ENCODE measurements at places on chromosomes 12 and 14.

- no peak for DNase-seq
Measured at GRCh38 chr12:125314051-125314755, 249.0 kb downstream of the AACS start.

DNA sequence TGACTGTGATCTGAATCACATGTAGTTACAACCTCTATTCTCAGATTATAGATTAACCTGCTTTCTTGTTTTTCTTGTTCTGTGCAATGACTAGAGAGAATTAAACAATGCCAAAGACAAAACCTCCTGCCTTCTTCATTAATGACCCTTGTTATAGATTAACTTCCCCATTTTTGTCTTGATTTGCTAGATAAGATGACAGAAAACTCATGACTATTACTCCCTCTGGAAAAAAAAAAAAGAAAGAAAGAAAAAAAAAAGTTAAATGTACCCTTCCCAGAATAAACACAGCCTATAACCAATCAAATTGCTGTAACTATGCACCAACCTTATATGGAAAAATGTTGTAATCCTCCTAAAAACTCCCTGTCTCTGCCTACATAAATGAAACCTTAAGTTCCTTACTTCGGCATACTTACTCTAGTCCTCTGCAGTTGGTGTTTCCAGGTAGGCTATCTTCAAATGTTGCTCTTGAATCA is 41.1 kb upstream of the PCED1B start:
- DNase-seq, result no peak

DNA sequence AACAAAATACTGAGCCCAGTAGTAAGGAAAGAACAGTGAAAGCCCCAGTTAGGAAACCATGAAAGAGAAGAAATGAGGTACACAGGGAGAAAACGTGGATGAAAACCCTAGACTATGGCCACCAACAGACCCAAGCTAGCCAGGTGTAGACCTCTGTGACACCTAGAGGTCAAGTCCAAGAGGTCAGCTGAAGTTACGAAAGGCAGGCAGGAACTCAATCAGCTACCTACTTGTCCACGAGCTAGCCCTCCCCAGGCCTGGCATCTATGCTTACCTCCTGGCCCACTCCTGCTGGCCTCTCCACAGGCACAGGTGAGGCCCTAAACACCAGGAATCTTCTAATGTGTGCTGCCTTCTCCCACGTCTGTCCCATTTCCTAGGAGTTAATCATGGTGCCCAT is 48.7 kb downstream of the DPF3 start:
- no peak for DNase-seq

- DNase-seq, result peak; percentile 56
Measured at GRCh38 chr12:27780612-27781408, 774 bp upstream of the MANSC4 start.

GRCh38 chr12:106415134-106415533 is 57.6 kb downstream of the POLR3B start:
- peak; percentile 91 for DNase-seq

DNA sequence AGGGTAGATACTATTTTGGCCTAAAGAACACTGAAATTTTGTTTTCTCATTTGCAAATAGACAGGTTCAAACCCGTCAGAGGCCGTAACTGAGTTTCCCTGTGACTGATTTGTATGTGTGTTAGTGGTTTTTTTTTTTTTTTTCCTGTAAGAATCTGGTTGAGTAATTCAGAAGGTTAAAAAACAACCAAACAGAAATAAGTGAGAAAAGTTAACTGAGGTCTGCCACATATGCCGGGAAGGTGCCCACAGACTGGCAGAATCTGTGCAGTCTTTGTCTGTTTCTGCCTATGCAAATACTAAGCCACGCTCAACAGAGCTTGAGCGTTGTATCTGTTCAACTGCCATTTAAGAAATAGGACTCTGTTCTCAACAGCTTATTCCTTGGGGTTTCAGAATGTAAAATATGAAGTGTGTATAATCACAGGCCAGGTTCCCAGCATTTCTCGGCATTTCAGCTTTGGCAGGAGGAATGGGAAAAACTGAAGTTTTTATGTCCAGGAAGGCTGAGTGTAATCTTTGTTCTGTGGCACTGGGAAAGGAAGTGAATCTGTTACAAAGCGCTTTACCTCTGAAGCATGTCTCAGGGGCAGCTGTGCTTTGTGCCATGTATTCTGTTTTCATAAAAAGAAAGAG is 181.9 kb downstream of the PRKCH start:
- no peak for DNase-seq

GRCh38 chr12:121975021-121975420 is 46.7 kb upstream of the BCL7A start:
- no peak for DNase-seq

- DNase-seq, result no peak
Measured at GRCh38 chr12:55663391-55663790, 26.7 kb downstream of the OR10P1 start.

GRCh38 chr12:11963841-11964471 is 106.8 kb upstream of the BCL2L14 start:
- no peak for DNase-seq

DNA sequence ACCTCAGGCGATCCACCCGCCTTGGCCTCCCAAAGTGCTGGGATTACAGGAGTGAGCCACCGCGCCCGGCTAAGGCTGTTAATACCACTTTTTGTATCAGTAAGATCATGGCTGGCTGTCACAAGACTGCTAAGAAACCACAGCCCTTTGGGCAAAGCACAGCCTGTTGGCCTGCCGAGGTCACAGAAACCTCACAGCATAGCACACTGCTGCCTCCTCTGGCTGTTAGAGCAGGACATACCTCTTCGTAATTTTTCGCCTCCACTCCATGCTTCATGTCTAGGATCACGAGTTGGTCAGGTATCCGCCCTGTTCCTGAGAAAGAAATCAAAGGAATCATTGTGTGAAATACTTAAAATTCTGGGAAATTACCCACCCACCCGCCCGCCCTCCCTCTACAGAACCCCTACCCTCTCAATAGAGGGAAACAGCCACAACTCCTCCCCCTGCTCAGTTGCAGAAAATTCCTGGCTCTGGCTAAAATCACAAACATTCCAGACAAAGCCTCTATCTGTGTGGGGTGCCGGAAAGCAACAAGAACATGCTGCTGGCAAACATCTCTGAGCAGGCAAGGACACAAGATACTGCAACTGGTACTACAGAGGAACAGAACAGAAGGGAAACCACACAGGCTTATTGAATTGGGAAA is 20.7 kb upstream of the NEK9 start:
- peak; percentile 45 for DNase-seq

- peak; percentile 60 for DNase-seq
Measured at GRCh38 chr12:92075425-92075914, 70.2 kb downstream of the BTG1 start.

- DNase-seq, result no peak
Measured at GRCh38 chr12:47360771-47361388, 281.1 kb upstream of the AMIGO2 start.

DNA sequence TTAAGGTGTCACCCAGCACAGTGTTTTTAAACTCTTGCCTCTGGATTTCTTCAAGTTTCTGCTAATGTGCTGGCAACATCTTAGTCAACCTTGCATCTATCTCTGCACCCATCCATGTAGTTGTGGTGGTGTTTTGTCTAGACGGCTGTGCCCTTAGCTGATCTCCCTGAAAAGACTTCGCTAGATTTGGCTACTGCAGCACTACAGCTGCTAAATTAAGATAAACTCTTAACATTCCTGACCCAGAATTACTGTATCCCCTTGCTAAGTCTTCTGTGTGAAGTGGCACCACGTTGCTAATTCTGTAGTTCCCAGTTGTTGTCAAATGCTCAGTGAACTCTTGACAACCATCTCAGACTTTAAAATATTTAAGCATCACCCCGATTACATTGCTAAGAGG is 66.8 kb downstream of the SRGAP1 start:
- DNase-seq, result no peak

GRCh38 chr14:101073598-101073965 is 170.1 kb upstream of the RTL1 start:
- DNase-seq, result no peak

- DNase-seq, result no peak
Measured at GRCh38 chr14:89418976-89419375, 1.9 kb upstream of the FOXN3 start.

DNA sequence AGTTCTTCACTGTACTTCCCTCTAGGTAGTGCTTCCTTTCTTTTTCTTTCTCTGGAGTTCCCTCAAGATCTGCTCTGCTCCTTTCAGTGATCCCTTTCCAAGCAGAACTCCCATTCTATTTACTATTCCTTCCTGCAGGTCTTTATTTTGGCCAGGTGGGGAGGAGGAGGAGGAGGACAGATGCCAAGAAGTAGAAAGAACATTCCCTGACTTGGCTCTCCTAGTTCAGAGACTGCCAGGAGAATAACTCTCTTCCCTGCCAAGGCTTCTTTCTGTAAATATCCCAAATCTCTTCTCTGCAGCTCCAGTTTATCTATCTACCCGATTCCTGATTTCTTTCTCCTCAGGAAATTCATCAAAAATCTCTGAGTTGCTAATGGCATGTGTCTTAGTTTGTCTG is 229.6 kb upstream of the TMEM260 start:
- no peak for DNase-seq

DNA sequence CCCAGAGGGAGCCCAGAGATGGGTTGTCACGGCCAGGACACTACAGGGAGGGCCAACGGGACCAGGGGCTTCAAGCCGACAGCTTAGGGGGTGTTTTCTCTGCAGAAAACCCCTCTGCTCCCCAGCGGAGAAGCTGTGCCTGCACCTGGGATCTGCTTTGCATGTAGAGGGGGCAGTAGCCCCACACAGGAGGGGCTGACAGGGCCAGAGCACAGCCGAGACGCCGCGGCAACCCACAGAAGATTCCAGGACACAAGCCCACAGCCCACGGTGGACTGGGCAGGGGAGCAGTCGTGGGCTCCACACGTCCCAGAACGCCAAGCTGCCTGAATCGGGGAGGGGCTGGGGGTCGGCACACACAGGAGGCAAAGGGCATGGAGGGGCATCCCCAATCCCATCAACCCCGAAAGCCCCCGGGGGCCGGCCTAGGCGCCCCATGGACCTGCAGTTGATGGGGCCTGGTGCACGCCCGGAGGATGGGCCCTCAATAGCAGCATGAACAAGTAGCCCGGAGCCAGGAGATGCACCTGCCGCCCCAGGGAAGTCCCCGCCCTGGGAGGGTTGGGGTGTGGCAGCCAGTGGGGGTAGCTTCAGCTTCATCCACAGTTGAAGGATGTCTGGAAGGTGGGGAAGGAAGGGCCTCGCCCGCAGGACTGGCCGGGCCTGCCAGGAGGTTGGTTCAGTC is 30.5 kb upstream of the TMEM179 start:
- no peak for DNase-seq

- no peak for DNase-seq
Measured at GRCh38 chr14:58353516-58354299, 42.0 kb upstream of the TOMM20L start.

DNA sequence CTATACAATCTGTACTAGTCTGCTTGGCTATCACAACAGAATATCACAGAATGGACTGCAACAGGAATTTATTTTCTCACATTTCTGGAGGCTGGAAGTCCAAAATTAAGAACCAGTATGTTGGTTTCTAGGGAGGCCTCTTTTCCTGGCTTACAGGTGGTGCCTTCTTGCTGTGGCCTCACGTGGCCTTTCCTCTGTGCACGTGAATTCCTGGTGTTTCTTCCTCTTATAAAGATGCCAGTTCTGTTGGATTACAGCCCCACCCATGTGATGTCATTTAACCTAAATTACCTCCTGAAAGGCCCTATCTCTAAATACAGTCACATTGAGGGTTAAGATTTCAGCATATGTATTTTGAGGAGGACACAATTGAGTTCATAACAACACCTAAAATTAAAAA is 32.1 kb upstream of the C2CD5 start:
- DNase-seq, result no peak

- peak; percentile 99 for DNase-seq
Measured at GRCh38 chr12:13205809-13206559, 9.5 kb downstream of the EMP1 start.

GRCh38 chr12:9753498-9753897 is 7.2 kb downstream of the CD69 start:
- DNase-seq, result no peak

GRCh38 chr14:20657216-20658211 is 16.0 kb upstream of the OR6S1 start:
- DNase-seq, result no peak

- DNase-seq, result no peak
Measured at GRCh38 chr12:7100239-7100638, 8.0 kb upstream of the C1R start.

- DNase-seq, result no peak
Measured at GRCh38 chr12:124920353-124920935, 6.0 kb upstream of the UBC start.

- no peak for DNase-seq
Measured at GRCh38 chr12:39618701-39619100, 902 bp downstream of the ABCD2 start.

- no peak for DNase-seq
Measured at GRCh38 chr14:73428353-73428824, 30.0 kb downstream of the NUMB start.

GRCh38 chr12:30026621-30027234 is 243.0 kb upstream of the TMTC1 start:
- DNase-seq, result peak; percentile 83

DNA sequence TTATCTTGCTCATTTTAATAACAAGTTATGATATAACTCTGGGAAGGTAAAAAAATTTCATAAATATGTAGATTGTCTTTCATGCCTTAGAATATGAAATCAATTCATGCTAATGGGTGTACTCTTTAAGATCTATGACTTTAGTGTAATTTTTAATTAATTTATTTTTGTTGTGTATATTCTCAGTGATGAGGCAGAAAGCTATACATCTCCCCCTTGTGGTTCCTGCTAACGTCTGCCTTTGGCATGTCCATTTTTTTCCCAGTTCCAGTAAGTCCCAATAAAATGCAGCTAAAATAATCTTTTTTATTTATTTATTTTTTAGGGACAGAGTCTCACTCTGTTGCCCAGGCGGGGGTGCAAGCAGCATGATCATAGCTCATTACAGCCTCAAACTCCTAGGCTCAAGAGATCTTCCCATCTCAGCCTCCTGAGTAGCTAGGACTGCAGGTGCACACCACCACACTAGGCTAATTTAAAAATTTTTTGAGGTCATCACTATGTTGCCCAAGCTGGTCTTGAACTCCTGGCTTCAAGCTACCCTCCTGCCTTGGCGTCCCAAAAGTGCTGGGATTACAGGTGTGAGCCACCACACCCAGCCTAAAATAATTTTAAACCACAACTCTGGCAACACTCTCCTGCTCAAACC is 3.3 kb upstream of the CHURC1 start:
- DNase-seq, result peak; percentile 52

DNA sequence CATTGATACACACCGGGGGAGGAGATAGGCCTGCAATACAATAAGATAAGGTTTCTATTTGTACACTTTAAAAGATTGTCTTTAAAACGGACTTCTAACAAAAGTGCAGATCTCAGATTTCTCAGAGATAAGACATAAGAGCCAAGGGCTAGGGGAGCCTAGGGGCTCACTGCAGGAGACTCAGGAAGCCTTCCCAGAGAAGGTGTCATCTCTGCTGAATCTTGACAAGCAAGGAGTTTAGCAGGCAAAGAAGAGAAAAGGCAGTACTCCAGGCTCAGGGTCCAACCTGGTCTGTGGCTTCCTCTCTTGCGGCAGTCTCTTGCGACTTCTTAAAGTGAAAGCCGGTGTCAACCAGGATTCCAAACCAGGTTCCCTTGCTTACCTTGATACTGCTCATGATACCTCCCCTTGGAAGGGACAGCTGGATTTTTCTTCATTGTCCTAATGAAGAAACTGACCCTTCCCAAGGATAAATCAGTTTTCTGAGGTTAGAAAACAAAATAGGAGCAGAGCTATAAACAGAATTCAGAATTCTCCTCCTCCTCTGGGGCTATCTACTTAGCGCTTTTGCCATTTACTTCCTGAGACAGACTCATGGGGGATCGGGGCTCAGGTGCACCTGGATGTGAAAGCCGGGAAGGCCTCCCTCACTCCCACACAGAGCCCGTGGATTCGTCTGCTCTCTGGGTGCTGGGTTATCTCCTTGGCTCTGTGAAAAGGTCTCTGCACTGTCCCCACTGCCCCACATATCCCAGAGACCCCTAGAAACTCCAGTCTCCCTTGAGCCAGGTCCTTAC is 1.7 kb upstream of the SCNN1A start:
- DNase-seq, result no peak
